ENCODE measurements at places on chromosomes 7 and 10.

DNA sequence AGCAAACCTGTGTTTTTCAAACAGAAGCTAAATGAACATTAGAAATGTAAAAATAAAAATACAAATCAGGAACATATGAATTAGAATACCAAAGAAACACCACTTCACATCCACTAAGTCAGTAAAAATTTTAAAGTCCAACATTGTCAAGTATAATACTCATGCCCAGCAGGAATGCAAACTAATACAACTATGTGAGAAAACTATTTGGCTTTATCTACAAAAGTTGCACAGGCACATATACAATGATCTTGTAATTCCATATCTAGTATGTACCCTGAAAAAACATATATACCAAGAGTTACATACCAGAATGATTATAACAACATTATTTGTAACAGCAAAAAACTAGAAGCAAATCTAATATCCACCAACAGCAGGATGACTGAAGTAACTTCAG is 91.1 kb downstream of the RNF32 start:
- DNase-seq, result no peak

DNA sequence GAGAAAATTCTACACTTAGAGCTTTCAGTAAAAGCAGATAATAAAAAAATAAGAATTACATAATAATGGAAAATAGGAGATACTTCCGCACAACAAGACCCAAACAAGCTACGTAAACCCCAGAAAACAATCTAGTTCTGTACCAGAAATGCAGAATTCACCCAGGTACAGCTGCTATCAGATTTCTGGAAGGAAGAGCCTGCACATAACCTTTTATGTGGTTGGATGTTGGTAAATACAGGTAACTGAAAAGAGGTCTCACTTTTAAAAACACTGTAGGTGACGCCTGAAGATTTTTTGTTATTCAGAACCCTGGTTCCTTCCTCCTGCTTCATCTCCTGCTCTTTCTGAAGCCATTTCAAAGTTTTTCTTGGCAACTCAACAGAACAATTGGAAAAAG is 29.9 kb downstream of the PANK1 start:
- DNase-seq, result no peak

GRCh38 chr10:113666682-113667252 is 2.9 kb upstream of the NRAP start:
- no peak for DNase-seq

DNA sequence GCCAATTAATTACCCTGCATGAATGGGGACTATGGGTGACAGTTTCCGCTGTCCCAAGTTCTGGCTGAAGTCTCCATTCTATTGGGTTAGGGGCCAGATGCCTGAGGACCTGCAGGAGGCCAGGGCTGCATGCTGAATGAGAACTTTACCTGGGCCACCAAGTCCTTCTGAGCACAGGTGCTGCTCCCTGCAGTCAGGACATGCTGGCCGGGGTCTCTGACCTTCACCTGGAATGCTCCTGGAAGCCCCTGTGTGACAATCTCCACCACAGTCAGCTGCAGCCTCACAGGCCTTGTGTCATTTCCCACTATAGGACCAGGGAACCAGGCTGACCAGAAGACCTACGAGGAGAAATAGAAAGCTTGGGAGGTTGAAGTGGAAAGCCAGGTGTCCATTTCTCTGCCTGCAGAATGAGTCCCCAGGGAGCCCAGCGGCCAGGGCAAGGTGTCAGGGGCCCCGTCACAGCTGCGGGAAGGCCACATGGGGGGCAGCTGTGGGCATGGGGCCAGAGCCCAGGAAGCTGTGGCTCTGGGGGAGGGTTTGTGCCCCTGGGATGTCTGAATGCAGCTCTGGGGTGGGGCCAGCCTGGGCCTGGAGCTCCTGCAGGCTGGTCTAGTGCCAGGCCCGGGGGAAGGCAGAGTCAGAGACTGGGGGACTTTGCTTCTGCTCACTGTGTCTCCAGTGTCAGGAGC is 5.6 kb upstream of the GIMAP8 start:
- DNase-seq, result no peak

DNA sequence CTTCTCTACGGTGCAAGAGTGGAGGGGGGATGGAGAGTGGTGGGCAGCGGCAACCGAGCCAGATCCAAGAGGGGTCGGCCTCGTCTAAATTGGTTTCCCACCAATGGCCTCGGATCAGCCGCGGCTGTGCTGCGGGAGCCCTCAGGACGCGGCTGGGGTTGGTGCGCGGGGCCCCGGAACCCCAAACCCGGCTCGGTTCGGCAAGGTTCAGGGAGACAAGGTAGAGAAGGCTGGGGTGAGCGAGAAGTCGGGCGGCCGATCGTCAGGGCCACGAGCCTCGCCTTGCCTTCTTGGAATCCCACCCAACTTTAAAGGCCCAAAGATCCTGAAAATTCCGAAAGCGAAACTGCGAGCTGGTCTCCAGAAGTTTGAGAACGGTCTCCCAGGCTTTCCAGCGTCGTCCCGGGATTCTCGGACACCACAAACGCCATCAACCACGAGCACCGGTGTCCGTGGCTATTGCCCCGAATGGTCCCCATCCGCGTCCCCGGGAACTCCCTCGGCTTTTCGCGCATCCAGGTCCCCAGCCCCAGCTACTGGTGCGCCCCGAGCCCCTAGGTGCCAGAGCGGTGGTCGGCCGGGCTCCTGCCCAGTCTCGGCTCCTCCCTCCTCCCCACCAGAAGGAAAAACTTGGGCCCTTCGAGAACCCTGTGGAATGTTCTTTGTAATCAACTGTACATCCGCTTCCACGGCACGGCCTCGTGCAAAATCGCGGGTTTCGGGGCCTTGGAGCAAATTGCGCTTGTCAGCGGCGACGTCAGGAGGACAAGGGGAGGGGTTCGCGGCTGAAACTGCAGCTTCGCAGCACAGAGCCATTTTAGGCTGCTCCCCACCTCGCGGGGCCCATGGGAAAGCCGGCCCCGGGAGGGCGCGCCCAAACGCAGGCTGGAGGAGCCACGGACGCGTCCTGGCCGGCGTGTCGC is 3.2 kb downstream of the SFMBT2 start:
- peak; percentile 72 for DNase-seq

Data from natural killer cell (primary cell).